ENCODE measurements at places on chromosomes 12 and 14.

DNA sequence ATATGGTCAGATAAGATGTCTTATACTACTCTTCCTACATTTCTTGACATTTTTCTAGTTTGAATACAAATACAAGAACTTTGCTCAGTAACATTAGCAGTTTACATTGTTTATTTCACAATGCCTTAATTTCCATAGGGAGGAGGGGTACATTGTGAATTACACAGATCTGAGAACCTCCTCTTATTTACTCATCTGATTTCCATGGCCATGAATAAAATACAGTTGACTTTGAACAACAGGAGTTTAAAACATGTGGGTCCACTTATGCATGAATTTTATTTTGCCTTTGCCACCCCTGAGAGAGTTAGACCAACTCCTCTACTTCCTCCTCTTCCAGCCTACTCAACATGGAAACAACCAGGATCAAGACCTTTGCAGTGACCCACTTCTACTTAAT, 67.7 kb downstream of the MGST1 start:
- DNase-seq = no peak

- DNase-seq = no peak
Observed at GRCh38 chr12:108914121-108914531, 34.2 kb downstream of the DAO start.

GRCh38 chr14:106844608-106845285, 1318.4 kb downstream of the TMEM121 start:
- peak; percentile 36 for DNase-seq

DNA sequence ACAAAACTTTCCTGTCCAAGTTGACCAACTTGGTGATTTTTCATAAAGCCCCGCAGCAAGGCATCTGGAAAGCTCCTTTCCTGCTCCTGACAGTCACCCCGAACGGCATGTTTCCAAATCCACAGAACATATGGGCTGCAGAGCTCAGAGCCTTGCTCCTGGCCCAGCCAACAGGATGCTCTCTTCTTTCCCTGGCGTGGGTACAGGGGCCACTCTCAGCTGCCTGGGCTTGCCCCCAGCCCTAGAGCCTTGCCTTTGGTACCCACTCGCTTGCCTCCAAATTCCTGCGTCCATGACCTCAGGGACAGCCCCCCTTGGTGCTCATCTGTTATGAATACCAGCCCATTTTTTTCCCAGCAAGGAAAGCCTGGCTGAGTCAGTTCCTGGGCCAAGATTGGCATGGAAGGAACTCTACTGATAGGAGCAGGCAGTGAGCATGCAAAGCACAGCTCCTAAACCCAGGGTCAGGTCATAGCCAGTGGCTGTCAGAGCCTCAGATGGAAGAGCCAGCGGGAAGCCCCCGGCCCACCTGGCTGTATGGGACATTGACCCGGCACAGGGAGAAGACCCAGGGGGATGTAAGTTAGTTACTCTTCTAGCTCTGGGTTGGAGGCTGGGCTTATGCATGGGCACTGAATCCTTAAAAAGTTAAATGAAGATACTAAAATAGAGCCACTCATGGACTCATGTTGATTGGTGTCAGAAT, 105.3 kb upstream of the RTL1 start:
- no peak for DNase-seq

DNA sequence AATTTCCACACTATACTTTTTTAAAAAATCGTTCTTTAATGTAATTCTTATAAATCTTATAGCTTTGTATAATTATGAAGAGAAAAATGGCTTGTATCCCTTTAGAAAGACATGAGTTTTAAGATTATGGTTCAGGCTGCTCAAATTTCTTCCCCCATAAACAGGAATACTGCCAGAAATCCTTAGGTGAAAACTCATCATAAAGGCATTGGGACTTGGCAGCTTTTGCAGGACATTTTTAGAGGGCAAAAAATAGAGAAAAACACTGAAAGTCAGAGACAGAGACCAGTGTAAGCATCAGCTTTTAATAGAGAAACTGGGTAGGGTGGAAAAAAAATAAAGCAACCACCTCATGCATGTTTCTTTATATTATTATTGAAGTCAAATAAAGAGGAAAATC, 29.1 kb downstream of the LRRK2 start:
- DNase-seq = no peak

DNA sequence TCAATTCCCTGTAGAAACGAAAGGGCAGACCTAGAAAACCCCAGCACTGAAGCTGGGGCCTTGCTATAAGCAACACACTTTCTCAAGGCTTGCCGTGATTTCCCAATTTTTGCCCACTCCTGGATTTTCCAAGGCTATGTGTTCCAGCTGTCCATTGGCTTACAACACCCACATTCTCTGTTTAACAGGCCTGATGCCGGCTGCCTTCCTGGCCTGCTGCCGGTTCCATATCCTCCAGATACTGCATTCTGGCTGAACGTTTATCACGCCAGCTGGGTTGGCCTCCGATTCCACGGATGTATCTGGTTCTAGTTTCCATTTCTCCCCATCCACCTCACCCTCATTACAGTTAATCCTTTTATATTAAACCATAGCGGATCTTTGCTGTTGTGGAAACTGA, 2.0 kb upstream of the PCNX1 start:
- no peak for DNase-seq

DNA sequence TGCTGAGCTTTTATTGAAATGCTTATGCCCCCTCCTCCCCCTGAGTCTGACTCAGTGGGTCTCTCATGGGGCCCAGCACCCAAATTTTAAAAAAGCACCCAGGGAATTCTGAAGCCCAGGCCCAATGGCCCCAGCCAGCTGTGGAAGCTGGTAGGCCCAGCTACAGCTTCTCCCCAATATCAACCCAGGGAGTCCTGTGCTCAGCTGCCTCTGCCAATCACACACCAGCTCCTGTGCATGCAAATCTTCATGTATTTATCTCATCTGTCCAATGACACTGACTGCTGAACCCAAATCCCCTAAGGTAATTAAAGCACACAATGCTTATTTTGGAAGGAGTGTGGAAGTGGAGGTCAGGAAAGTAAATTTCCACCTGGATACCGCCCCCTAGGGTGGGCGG, 76.3 kb downstream of the CCDC88C start:
- DNase-seq = no peak

GRCh38 chr14:93788293-93788542, at the start of gene PRIMA1:
Gene PRIMA1, minus strand, starts transcription at chr14:93788485. Its CDS starts 767 bp downstream, at chr14:93787718.
- DNase-seq = no peak

DNA sequence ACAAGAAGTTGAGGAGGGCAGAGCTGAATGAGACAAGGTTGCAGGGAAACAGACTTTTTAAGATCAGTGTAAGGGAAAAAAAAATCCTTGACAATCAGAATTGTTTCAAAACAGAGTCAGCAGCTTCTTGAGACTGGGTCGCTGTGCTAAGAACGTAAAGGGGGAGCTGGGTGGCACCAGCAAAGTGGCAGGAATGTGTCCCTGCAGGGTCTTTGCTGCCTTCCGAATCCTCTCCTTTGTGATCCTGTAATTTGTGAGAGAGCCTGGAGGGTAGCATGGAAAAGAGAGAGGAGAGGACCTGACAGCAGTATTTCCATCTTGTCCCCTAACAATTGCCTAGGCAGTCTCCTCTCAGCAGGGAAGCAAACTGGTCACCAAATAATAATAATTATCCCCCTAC, 472.8 kb downstream of the RGS6 start:
- no peak for DNase-seq

DNA sequence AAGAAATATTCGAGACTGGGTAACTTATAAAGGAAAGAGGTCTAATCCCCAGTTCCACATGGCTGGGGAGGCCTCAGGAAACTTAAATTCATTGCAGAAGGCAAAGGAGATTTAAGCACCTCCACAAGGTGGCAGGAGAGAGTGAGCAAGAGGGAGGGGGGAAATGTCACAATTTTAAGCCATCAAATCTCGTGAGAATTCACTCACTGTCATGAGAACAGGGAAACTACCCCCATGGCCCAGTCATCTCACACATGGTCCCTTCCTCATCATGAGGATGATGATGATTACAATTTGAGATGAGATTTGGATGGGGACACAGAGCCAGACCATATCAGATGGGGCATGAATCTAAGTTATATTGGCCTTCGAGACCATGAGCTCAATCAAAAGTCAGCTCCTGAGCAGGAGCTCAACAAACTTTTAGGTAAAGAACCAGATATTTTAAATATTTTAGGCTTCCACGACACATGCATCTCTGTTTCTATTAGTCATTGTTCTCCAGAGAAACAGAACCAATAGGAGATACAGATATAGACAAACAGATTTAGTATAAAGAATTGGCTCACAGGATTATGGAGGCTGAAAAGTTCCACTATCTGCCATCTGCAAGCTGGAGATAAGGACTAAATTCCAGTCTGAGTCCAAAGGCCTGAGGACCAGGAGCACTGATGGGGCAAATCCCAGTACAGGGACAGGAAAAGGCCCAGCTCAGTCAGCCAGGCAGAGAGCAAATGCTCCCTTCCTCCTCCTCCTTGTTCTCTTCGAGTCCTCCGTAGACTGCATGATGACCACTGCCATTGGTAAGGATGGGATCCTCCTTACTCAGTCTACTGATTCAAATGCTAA, 24.9 kb downstream of the DGLUCY start:
- DNase-seq = no peak

GRCh38 chr14:26820138-26820537, 222.3 kb upstream of the NOVA1 start:
- no peak for DNase-seq

DNA sequence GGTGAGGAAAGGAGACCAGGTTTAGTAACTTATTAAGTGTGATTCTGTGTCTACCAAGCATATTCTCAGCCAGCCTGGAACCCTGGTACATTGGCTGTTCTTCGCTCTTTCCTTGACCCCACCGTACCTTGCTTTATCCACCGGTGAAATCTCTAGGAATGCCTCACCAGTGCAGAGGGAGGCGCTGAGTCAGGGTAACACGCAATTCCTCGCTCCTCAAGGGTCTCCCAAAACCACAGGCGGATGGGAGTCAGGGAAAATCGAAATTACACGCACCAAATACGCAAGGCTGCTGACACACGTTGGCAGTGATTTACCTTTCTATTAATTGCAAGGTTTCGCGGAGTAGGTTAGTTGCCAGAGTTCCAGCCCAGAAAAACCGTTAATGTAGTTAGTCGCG, 845 bp downstream of the L3HYPDH start:
- no peak for DNase-seq

- DNase-seq = no peak
Observed at GRCh38 chr12:114136631-114137030, 170.5 kb upstream of the RBM19 start.

DNA sequence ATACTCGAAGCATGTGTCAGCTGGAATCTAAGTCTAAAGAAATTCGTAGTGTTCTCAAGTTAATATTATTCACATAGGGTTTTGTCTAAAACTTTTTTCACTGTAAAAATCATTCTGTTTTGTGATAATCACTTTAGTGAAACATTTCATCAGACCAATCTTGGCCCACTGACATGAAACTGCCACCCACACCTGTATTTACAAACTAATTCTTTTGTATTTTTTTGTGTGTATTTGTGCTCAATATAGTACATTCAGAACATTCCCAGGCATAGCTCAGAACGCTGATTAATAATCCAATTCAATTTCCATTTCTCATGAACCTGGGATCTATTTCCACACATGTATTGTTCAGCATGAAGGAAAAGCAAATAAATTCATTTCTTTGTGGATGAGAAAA, 191.7 kb downstream of the RASSF9 start:
- no peak for DNase-seq

GRCh38 chr12:55659486-55660385, 23.0 kb downstream of the OR10P1 start:
- DNase-seq = no peak

DNA sequence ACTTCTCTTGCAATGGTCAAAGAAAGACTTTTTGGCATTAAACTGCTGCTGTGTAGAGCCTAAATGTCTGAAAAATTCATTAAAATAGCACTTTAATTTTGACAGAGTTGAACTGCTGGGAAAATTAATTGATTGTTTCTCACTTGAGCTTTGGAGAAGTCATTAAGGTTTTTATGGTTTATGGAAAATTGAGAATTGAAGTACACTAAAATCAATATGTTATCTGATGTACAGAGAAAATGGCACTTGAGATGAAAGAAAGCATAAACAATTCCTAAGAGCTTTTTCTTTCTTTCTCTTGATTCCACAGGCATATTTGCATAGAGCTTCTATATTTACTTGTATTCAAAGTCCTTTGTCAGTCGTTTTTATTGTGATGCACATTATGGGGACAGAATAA, 188.5 kb upstream of the CAND1 start:
- no peak for DNase-seq

DNA sequence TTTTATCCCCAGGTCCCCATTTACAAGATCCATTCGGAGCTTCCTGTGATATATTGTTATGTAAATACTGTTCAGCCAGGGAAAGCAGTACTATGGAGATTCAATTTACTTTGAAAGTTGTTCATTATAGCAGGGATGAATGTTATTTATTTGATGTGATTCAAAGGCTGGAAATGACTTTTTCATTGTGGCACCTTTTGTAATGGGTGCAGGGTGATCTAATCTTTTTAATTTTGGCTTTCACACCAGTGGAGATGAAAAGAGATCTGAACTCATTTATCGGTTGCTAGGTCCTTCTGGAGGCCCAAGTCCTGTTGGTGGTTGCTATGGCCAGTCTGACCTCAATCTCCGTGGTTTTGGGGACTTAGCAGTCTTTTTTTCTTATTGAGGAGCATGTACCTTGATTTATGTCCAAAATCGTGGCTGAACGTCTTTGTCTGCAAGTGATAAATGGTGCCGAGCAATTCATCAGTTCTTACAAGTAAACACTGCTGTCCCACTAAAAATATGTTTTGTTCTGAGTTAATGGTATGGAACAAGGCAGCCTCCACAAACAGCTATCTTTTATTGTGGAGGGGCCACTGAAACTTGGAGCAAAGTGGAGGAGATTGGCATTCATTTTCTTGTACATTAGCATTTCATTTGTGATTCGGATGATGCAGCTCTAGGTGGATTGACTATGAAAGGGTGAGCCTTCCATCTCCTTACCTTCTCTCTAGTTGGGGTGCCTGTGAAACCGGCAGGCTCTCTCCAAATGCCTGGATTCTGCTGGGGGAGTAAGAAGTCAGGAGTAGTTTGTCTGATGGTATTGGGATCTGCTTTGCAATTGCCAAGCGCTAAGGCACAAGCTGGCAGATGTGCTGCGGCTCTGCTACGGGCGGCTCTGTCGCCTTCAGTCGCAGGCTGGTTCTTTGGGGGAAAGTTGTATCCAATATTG, 2.0 kb downstream of the RMST start:
- DNase-seq = no peak

GRCh38 chr12:32336261-32336660, 63.1 kb upstream of the FGD4 start:
- DNase-seq = no peak

DNA sequence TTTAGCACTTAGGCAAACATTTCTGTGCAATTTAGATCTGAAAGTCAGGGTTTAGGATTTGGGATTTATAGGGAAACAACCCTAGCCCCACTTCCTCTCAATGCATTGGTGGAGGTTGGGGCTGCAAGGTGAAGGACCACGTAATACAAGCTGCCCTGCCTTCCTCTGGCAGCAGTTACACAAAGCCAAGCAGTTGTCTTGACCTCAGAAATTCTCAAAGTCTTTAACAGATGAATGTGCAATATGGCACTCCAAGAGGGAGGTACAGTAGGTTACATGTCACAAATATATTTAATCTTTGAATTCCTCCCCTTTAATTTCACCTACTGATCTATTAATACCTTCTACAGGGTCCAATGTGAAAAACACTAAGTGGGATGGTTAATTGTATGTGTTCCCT, 23.9 kb downstream of the IFNG-AS1 start:
- no peak for DNase-seq
